Epithelial cell of alveolus of lung (primary cell): ENCODE measurements at places on chromosomes 13 and 19. TPM values are rescaled to one million over a fixed set of nuclear protein-coding genes. Genes with fewer than 3 reads are reported as not detected.

CEACAM3 gene
- not detected in 2 replicates for total RNA-seq

ERICH4 gene
- total RNA-seq = not detected in 2 replicates

PDCD2L gene
- total RNA-seq = 13.8 and 22.6 TPM in 2 replicates

KLK5 gene
- total RNA-seq = not detected in 2 replicates

MEIOSIN gene
- total RNA-seq = 0.13 TPM in 1 of 2 replicates, not detected in the other

NLRP9 gene
- not detected in 2 replicates for total RNA-seq

PCP2 gene
- total RNA-seq = not detected in 2 replicates

IGFLR1 gene
- 6.9 and 15.9 TPM in 2 replicates for total RNA-seq

LGALS7B gene
- not detected in 2 replicates for total RNA-seq

PCID2 gene
- total RNA-seq = 31.9 and 56.8 TPM in 2 replicates

ZNF570 gene
- 4.1 and 4.7 TPM in 2 replicates for total RNA-seq

ACP7 gene
- 0.26 TPM in 1 of 2 replicates, not detected in the other for total RNA-seq

CEBPA gene
- total RNA-seq = under 0.01 and 0.80 TPM in 2 replicates

NDFIP2 gene
- 27.5 and 31.5 TPM in 2 replicates for total RNA-seq

KLK4 gene
- not detected in 2 replicates for total RNA-seq

TSEN34 gene
- total RNA-seq = 112 and 138 TPM in 2 replicates

RETN gene
- not detected in 2 replicates for total RNA-seq

KLHL1 gene
- total RNA-seq = 0.91 TPM in 1 of 2 replicates, not detected in the other

ETV2 gene
- 0.78 TPM in 1 of 2 replicates, not detected in the other for total RNA-seq

ZNF865 gene
- 3.7 and 6.8 TPM in 2 replicates for total RNA-seq

ZNF30 gene
- total RNA-seq = 1.2 and 3.2 TPM in 2 replicates

NLRP13 gene
- not detected in 2 replicates for total RNA-seq

FUT6 gene
- total RNA-seq = not detected in 2 replicates

LHB gene
- 0.52 and 1.2 TPM in 2 replicates for total RNA-seq

NALCN gene
- 0.80 and 4.1 TPM in 2 replicates for total RNA-seq

ZNF559 gene
- 8.4 and 26.2 TPM in 2 replicates for total RNA-seq

GARIN5B gene
- total RNA-seq = not detected in 2 replicates

ZNF763 gene
- 0.13 and 5.5 TPM in 2 replicates for total RNA-seq

CGB2 gene
- not detected in 2 replicates for total RNA-seq

LAIR1 gene
- 0.08 TPM in 1 of 2 replicates, not detected in the other for total RNA-seq

CYP2F1 gene
- not detected in 2 replicates for total RNA-seq

RBM42 gene
- 93.3 and 101 TPM in 2 replicates for total RNA-seq

ZNF544 gene
- total RNA-seq = 27.8 and 37.7 TPM in 2 replicates

RFPL4AL1 gene
- total RNA-seq = not detected in 2 replicates

ZNF578 gene
- 2.2 and 2.3 TPM in 2 replicates for total RNA-seq

TEX29 gene
- not detected in 2 replicates for total RNA-seq

PSG6 gene
- total RNA-seq = not detected in 2 replicates

ATP7B gene
- total RNA-seq = 2.9 and 3.1 TPM in 2 replicates

TMEM38A gene
- total RNA-seq = 1.4 and 5.0 TPM in 2 replicates

CYP2S1 gene
- total RNA-seq = 16.9 and 21.2 TPM in 2 replicates

INSR gene
- total RNA-seq = 6.3 and 14.9 TPM in 2 replicates

OR7A5 gene
- 0.16 TPM in 1 of 2 replicates, not detected in the other for total RNA-seq
